ENCODE measurements at places on chromosomes 6 and 20.

GRCh38 chr20:1711826-1712601 is 54.4 kb upstream of the SIRPG start:
- no peak for DNase-seq

- DNase-seq = no peak
Observed at GRCh38 chr20:39311851-39312506, 349.8 kb downstream of the DHX35 start.

GRCh38 chr6:39669207-39669972 is 55.8 kb downstream of the KIF6 start:
- no peak for DNase-seq

- no peak for DNase-seq
Observed at GRCh38 chr20:16283307-16283706, 289.9 kb downstream of the KIF16B start.

GRCh38 chr6:134502614-134503549 is 185.0 kb upstream of the SGK1 start:
- no peak for DNase-seq

GRCh38 chr20:8398263-8399051 is 266.4 kb downstream of the PLCB1 start:
- no peak for DNase-seq

DNA sequence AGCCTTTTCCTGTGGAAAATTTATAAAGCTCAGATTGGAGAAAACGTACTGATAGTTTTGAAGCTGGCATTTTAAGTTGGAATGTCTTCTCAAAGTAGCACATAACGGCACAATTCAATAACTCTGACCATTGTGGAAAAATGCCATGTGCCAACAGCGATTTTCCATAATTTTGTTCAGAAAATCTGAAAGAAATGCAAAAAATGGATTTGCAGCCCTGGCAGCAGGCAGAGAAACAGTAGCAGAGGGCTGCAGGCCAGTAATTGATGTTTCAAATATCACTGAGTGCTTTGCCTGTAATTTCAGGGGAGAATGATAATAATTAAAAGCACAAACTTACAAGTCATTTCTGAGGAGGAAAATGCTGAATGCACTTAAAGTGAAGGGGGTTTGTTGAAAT is 507.4 kb downstream of the MAFB start:
- DNase-seq = no peak

GRCh38 chr6:32115623-32116022 is 6.5 kb upstream of the TNXB start:
- no peak for DNase-seq

GRCh38 chr6:44266347-44266746 is 996 bp upstream of the NFKBIE start:
- DNase-seq = no peak

DNA sequence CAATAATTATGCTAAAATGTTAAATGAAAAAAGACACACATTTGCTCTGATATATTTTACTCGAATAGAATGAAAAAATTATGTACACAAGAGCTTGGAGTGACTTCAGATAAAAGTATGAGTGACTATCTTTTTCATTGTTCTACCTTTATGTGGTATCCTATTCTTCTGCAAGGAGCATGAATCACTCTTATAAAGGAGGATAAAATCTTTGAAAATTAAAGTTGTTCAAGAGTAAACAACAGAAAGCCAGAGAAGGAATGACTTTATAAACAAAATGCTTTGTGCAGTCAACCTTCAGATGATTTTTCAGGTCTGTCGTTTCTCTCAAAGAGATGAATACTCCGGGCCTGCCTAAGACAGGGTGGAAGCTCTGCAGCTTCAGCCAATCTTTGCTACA is 215.3 kb downstream of the FOXA2 start:
- no peak for DNase-seq

- DNase-seq = no peak
Observed at GRCh38 chr20:63602321-63602720, 24.6 kb downstream of the GMEB2 start.

DNA sequence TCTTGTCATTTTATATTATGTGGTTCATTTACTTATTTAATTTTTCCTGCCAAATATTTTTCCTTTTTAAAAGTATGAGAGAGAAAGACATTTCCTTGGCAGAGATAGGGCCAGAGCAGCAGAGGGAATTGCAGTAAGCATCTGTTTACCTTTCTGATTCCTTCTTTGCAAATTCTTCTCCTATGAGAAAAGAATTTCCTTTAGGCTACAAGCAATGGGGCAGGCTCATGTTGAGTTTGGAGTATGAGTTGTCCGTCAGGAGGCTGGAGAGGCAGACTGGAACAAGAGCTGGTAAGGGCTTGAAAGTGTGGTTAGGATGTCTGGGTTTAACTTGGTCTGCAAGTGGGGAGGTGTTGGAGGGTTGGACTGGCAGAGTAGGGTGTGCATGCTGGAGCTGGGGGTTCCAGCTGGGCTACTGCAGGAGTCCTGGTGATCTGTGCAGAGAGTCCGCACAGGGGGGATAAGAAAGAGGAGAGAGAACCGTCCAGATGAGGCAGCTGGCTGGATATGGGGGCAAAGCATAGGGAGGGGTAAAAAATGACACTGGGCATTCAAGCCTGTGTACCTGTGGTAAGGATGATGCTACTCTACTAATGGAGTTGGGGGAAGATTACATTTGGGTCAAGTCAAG is 19.7 kb downstream of the TIAM2 start:
- no peak for DNase-seq

GRCh38 chr6:128827675-128828464 is 55.1 kb upstream of the LAMA2 start:
- no peak for DNase-seq

DNA sequence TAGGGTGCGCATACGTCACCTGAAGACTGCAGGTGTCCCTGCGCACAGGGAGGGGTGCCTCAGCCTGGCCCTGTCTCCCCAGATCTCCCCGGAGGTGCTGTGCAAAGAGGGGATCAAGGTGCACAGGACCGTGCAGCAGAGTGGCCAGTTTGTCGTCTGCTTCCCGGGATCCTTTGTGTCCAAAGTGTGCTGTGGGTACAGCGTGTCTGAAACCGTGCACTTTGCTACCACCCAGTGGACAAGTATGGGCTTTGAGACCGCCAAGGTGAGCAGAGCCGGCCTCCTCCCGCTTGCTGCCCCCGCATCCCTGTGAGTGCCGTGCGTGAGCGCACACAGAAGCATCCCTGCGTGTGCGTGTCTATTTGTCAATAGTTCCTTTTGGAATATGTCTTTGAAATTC is 150.7 kb downstream of the DTNBP1 start:
- no peak for DNase-seq

GRCh38 chr20:8471465-8471864 is 339.4 kb downstream of the PLCB1 start:
- DNase-seq = no peak

DNA sequence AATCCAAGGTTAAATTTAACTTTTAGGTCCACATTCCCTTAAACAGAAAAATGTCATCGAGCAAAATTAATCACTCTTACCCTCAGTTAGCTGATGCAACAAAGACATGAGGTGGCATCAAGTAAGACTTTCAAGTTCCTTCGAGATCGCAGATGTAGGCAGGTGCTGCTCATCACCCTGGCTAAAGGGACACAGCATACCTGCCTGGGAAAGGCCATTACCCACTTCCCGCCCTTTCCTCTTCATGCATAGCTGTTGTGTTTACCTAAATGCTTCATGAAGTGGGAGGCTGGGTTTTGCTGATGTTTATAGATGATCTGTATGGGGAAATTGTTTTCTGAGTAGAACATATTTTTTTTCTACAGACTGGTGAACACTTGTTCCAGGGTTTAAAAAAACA is 67.7 kb downstream of the GFRA4 start:
- DNase-seq = no peak

GRCh38 chr6:18388942-18389341 is 1.8 kb downstream of the RNF144B start:
- no peak for DNase-seq

- no peak for DNase-seq
Observed at GRCh38 chr20:37955511-37955910, 52.6 kb downstream of the VSTM2L start.

DNA sequence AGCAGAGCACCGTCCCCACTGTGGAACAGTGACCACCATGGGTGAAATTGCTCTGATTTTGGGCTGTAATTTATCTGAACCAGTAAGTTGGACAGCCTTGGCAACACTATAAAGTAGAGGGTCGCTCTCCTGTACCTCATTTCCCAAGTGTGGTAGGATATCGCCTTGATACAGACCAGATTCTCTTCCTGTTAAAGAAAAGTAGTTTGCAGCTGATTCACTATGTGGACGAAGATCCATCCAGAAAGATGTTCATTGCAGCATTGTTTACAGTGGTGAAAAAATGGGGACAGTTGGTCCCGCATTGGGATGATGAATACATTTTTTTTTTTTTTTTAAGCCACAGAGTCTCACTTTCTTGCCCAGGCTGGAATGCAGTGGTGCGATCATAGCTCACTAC is 74.3 kb downstream of the SLX4IP start:
- DNase-seq = no peak

DNA sequence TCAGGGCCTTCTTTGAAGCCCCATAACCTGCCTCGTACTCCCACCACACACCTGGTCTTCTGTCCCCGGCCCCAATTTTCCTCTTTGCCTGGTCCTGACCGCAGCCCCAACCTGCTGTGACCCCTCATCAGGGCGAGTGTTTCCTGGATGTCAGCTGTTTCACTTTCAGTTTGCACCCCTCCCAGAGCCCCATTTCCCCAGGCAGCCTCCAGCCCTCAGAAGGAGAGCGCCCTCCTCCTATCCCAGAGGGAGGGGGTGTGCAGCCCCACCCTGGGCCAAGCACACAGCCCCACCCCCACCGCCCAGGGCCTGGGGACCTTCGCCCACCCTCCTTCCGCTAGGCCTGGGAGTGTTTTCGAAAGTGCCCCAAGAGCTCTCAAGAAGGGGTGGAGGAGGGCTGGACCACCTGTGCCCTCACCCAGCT is 1.5 kb downstream of the BAK1 start:
- no peak for DNase-seq

DNA sequence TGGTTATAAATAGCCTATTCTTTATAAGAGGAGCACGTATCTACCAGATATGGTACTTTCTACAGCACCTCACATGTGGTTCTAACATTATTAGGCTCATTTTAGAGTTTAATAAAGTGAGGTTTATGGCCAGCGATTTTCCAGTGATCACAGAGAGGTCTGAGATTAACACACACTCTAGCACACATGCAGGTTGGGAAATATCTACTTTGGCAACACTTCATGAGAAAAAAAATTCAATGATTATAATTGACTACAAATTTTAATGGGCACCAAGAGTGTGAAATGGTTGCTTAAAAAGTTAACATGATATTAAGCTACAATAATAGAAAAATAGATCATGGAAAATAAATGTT is 693 bp upstream of the KLHL31 start:
- no peak for DNase-seq

- no peak for DNase-seq
Observed at GRCh38 chr6:150670311-150670710, 70.6 kb downstream of the PLEKHG1 start.

DNA sequence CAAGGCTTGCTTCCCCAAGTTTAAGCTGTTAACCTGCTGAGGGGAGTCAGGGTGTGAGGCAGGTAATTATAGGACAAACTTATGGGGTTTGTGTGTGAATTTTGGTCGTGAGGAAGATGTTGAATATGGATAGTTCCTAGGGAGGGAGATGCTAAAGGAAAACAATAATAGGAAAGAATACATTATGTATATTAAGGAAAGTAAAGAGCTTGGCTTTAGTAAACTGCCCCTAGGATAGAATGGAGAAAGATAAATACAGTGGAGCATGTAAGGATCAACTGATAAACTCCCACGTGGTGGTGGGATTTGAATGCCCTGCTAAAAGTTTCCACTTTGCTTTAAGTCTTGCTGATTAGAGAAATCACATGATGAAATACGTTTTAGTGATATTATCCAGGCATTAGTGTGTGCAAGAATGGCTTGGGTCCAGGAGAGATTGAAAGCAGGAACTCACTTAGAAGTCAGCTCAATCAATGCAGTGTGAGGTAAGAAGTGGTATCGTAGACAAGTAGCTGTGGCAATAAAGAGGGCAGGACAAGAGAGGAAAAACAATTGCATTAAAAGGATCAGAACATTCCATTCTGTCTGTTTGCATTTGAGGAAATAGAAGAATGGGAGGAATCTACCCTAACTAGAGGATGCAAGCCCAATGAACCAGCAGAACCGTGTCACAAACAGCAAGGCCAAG is 52.5 kb downstream of the RPS12 start:
- no peak for DNase-seq

GRCh38 chr6:158405933-158406332 is 93.7 kb downstream of the TULP4 start:
- no peak for DNase-seq

- DNase-seq = no peak
Observed at GRCh38 chr6:149129371-149130077, 188.0 kb upstream of the TAB2 start.

GRCh38 chr20:54680872-54681619 is 205.7 kb downstream of the DOK5 start:
- no peak for DNase-seq

- DNase-seq = no peak
Observed at GRCh38 chr6:136952714-136953260, 30.7 kb downstream of the SLC35D3 start.

- DNase-seq = no peak
Observed at GRCh38 chr6:100504786-100505737, 40.3 kb upstream of the SIM1 start.

DNA sequence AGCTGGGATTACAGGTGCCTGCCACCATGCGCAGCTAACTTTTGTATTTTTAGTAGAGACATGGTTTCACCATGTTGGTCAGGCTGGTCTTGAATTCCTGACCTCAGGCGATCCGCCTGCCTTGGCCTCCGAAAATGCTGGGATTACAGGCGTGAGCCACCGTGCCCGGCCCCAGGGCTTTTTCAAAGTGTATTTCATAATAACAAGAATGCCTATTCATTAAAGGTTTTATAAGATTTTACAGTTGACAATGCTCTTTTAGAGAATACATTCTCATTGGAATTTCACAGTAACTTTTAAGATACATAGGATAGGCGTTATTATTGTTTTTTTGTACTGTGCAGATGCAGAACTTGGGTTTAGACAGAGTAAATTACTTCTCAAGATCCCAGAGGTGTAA is 52.6 kb upstream of the PTPRK start:
- no peak for DNase-seq

GRCh38 chr6:165820934-165821333 is 157.9 kb upstream of the PDE10A start:
- DNase-seq = no peak

DNA sequence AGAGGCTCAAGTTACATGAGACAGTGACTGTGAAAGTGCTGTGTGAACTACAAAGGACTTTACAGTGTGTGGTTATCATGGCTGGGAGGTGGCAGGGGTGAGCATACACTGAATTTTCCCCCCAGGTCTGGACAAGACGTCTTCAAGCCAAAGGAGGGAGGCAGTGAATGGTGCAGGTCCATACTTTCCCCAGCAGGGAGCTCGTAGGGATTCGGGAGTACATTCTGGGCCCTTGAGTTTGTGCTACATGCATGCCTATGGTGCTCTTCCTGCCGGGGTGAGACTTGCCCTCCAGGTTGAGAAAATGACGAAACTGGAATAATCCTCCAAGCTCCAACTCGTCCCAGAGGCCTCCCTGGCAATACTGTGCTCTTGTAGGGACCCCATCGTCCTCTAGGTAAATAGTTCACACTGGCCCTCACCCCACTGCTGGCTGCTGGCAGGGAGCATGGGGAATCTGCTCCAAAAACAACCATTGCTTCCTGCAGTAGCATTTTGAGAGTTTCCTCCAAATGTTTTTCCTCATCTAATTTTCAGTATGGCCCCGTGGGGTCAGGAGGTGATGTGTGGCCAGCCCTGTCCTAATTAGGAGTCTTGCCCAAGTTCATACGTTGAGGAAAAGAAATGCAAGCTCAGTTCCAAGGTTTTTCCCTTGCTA is 57.6 kb downstream of the ZNF831 start:
- no peak for DNase-seq

Data from stimulated activated CD8-positive, alpha-beta memory T cell treated with anti-CD3 and anti-CD28 coated beads, Interleukin-7, amount 100 ng/mL, for 1 hour (primary cell).